Muscle of leg (tissue), 16 donors: ENCODE measurements at places on chromosomes 7 and 10. TPM values are rescaled to one million over a fixed set of nuclear protein-coding genes. Genes with fewer than 3 reads are reported as not detected.

DNA sequence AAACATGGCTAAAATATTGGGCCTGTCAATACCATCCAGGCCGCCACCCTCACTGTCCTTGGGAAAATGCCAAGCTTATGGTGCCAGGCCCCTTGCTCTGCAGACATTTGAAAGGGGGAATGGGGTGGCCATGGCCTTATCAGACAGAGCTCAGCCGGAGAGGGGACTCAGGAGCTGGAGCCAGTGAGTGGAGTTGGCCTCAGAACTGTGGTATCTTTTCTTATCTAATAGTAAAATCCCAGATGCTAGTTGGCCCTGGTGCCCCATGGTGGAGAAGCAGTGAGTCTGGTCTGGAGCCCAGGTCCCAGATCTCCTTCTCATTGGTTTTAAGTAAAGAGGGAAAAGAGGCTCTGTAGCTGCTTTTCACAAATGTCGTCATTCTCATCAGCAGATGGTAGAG lies 49.6 kb upstream of the SORCS3 start:
- no peak for DNase-seq

MMD2 gene
- not detected for total RNA-seq

- DNase-seq: peak; percentile 70
Observed at GRCh38 chr7:25894902-25895791, 256.9 kb upstream of the NFE2L3 start.

GRCh38 chr7:977326-978048 lies 2.1 kb upstream of the COX19 start:
- no peak for DNase-seq

DNA sequence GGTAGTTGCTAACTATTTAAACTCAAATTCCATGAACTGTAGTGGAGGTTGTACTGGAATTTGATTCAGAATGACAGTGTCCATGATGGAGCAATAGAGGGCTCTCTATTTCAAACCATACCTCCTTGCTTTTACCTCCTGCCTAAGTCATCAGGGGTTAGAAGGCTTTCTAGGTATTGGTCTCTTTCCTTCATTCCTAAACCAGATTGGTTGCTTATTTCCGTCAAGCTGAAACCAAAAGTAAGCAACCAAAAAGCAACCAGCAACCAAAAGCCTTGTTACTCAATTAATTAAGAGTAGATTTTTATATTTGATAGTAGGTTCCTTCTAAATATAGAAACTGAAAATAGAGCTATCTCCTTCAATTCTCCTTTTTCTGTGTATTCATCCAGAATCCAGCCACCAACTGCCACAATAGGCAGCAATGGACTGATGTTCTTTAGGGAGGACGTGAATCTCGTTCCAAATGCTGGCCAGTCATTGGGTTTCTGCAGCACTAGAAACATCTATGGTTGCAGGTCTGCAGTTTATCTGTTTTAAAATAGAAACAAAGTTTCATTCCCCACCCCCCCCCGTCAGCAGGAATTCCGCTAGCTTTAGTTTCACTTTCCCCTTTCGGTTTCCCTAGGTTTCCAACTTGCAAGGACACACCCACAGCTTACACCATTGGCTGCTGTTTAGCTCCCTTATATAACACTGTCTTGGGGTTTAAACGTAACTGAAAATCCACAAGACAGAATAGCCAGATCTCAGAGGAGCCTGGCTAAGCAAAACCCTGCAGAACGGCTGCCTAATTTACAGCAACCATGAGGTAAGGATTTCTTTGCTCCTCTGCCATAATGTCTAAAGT lies at the start of gene IFIT1:
Gene IFIT1, plus strand, starts transcription at position 717 of the 850 bp plus-strand sequence. Its CDS starts 90 bp downstream, at position 807.
- peak; percentile 98 for DNase-seq

CALHM1 gene
- total RNA-seq: not detected

DNA sequence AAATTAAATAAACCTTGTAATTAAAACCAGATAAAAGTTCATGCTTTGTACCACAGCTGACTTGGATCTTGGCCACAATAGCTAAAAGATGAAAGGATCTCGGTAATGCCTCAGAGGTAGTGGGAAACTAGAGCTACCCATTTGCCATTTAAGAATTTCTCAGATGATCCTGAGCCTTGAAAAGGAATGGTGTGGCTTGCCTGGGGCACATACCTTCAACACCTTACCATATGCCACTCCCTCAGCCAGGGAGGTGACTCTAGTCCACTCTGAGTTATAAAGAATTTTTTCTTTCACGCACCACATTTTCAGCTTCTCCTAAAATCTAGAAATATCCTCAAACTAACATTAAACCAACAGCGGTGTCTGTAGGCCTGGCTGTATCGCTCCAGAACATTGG lies 516.3 kb upstream of the TEX47 start:
- DNase-seq: no peak

DNA sequence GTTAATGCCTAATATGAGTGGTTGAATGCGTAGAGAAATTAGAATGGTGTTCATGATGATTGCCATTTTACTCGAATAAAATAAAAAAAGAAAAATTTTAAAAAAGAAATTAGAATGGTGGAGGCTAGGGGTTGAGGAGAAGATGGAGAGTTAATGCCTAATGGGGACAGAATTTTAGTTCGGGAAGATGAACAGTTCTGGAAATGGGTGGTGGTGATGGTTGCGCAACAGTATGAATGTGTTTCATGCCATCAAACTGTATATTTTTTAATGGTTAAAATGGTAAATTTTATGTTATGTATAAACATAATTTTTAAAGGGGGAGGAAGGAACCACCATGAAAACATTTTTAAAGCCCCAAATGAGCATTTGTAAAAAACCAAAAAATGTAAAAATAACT lies 140.1 kb upstream of the AGK start:
- no peak for DNase-seq

DNA sequence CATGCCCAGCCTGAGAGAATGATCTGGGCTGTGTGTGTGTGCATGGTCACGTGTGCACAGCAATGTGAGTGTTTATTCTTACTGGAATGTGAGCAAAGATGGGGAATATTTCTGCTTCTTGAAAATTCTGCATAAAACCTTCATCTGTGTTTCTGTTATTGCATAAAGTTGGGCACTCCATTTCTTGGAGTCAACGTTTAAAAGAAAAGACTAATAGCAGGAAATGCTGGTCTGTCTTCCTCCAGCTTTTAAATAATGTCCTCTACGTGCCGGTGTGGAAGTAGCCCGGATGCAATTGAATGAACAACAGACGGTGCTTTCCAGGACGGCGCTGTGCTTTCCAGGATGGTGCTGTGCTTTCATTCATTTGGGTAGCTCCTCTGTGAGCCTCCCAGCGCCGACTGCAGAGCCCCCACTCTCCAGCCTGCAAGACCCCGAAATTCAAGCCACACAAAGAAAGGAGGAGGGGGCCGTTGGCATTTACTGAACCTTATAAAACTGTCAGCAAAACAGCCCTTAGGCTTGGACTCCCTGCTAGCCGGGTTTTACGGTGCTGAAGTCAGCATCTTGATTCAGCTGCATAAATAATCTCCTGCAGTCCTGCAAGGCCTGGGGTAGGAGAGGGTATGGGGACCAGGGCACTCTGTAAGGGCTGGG lies 158.2 kb upstream of the PRKCQ start:
- peak; percentile 69 for DNase-seq

- DNase-seq: no peak
Observed at GRCh38 chr7:116957874-116958273, 4.6 kb downstream of the ST7 start.

DNA sequence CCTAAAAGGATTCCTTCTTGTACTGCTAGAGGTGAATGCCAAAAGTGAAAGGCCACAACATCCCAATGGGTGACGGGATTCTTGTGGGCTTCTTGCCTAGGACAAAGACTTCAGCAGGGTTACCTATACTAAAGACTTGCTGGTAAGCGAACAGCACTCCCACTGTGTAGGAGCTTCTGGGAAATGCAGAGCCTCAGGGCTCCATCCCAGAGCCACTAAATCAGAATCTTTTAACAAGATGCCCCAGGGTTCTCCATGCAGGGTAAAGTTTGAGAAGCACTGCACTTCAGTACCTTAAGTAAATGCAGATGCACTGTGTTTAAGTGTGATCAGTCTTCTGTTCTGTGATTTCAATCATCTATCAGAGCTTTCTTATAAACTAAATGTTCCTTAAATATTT lies 266.9 kb upstream of the KLF14 start:
- DNase-seq: no peak

- DNase-seq: peak; percentile 36
Observed at GRCh38 chr7:95871075-95871848, 98.9 kb downstream of the DYNC1I1 start.

RBP4 gene
- 2.0 TPM for total RNA-seq

- no peak for DNase-seq
Observed at GRCh38 chr7:96276019-96276418, 45.9 kb downstream of the SLC25A13 start.

GRCh38 chr7:123601530-123601929 lies at the start of gene ASB15:
Gene ASB15, plus strand, starts transcription at chr7:123601821. Its CDS starts 12,682 bp downstream, at chr7:123614503.
- peak; percentile 71 for DNase-seq

GRCh38 chr10:127610816-127611215 lies 61.7 kb downstream of the NPS start:
- peak; percentile 2 for DNase-seq

GRCh38 chr7:34087892-34088891 lies 182.9 kb downstream of the BMPER start:
- no peak for DNase-seq

- no peak for DNase-seq
Observed at GRCh38 chr7:151682831-151683614, 163.3 kb upstream of the RHEB start.

ADAP1 gene
- 2.0 TPM for total RNA-seq

- DNase-seq: no peak
Observed at GRCh38 chr10:6423004-6423403, 157.1 kb downstream of the PRKCQ start.

GRCh38 chr7:131596785-131597184 lies 40.4 kb upstream of the PODXL start:
- DNase-seq: no peak

- peak; percentile 43 for DNase-seq
Observed at GRCh38 chr10:130924138-130924819, 387.2 kb downstream of the TCERG1L start.

DNA sequence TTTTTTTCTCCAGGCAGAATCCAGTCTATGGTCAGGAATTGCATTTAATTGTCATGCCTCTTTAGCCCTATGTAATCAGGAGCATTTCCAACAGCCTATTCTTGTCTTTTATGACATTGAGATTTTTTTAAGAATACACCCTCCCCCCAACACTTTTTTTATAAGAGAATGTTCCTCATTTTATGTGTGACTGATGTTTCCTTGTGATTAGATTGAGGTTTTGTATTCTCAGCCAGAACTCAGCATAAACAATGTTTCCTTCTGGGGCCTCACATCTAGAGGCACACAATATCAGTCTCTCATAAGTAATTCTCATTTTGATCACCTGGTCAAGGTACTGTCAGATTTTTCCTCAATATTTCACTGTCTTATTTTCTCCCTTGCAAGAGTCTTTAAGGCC lies 193.4 kb upstream of the PDE1C start:
- DNase-seq: no peak

- DNase-seq: peak; percentile 25
Observed at GRCh38 chr10:70255329-70256299, 22.4 kb upstream of the PPA1 start.

ANKRD61 gene
- total RNA-seq: 0.22 TPM

DNA sequence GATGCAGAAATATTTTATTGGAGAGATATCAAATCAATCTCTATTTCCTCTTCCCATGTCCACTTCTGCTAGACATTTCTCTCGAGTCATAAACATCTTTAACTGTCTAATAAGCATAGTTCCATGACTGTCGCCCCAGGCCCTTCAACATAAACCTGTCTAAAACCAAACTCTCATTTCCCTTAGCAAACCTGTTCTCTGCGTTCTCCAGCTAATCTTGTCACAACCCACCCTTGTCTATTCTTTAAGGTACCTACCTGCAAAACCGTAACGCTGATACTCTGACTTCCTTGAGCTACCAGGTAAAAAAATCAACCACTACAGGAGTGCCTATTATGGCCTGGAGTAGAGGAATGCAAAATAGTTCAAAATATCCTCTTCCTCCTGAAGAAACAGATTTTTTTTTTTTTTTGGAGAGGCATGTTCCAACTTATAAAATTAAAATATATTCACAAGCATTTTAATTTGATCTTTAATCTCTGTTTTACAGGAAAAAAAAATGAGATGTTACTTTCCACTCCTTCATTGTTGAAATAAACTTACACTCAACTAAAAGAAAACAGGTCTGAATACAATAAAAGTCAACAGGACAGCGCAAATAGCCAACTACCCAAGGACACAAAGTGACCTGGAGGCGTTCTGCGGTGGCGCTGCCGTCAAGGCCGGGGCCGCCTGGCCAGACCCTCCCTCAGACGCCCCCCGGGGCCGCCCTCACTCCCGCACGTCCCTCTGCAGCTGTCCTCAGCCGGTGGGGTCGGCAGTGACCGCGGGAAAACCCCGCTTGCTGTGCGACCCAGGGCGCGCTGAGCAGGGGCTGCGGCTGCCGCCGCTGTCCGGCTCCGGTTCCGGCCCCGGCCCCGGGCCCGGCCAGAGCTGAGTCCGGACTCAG lies 765 bp downstream of the SLC25A40 start:
- DNase-seq: peak; percentile 56

- peak; percentile 53 for DNase-seq
Observed at GRCh38 chr10:64648915-64649314, 1127.7 kb downstream of the REEP3 start.

GRCh38 chr7:33107136-33108066 lies 1.8 kb downstream of the RP9 start:
- DNase-seq: peak; percentile 68

C10orf88 gene
- total RNA-seq: 10.5 TPM

LOXL4 gene
- 9.7 TPM for total RNA-seq

NPY4R2 gene
- not detected for total RNA-seq

GJC3 gene
- 0.53 TPM for total RNA-seq

WAC gene
- 50.5 TPM for total RNA-seq

DNA sequence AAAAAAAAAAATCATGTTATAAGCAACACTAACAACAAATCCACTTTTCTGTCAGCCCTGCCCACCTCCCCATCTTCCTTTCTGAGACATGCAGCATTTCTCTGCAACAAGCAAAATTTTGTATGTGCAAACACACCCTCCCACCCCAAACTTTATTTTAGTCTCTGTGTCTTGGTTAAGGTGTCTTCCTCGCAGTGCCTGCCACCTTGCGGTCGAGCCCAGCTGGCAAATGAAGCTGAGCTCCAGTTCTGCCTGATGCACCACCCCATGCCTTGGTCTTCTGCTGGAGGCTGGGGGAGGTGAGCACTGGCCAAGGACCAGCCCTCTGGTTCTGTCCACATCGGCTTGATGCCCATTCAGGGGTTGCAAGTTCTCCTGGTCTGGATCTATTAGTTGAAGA lies 206.3 kb downstream of the MGMT start:
- no peak for DNase-seq

DNA sequence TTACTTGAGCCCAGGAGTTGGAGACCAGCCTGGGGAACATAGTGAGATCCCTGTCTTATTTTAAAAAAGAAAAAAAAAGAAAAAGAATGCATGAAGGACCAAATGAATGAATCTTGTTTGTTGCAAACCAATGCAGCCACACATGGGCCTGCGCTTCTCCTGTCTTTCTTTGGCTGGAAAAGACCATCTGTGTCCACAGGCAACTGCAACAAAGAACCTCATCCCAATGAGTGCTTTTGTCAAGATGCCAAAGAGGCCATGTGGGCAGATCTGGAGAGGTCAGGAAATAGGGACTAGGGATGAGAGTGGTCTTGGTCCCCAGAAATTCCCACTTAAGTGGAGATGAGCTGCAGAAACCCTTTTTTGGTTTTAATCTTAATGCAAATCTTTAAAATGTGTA lies 49.8 kb upstream of the DUSP5 start:
- no peak for DNase-seq

GRCh38 chr10:75730847-75731246 lies 299.4 kb downstream of the LRMDA start:
- DNase-seq: no peak
